Melanocyte of skin (primary cell): ENCODE measurements at places on chromosomes 5 and 9. TPM values are rescaled to one million over a fixed set of nuclear protein-coding genes. Genes with fewer than 3 reads are reported as not detected.

The AKNA gene
- 11.0 and 11.7 TPM in 2 replicates for total RNA-seq

The KIF12 gene
- under 0.01 TPM in 1 of 2 replicates, not detected in the other for total RNA-seq

The LOX gene
- 5.0 and 9.3 TPM in 2 replicates for total RNA-seq

The IL17B gene
- not detected in 2 replicates for total RNA-seq

The ADRA1B gene
- 5.8 and 9.3 TPM in 2 replicates for total RNA-seq

The LECT2 gene
- not detected in 2 replicates for total RNA-seq

The TRIP13 gene
- total RNA-seq: 11.3 and 20.0 TPM in 2 replicates

The IFNE gene
- under 0.01 TPM in 1 of 2 replicates, not detected in the other for total RNA-seq

The FOXI1 gene
- total RNA-seq: not detected in 2 replicates

The PIP5KL1 gene
- total RNA-seq: 0.33 TPM in 1 of 2 replicates, not detected in the other

The NR6A1 gene
- total RNA-seq: 2.7 and 4.0 TPM in 2 replicates

The DND1 gene
- 0.34 and 0.36 TPM in 2 replicates for total RNA-seq

The SHOC1 gene
- under 0.01 and 0.46 TPM in 2 replicates for total RNA-seq

The DEPDC1B gene
- 7.9 and 8.7 TPM in 2 replicates for total RNA-seq

The MARVELD2 gene
- total RNA-seq: 1.0 and 4.0 TPM in 2 replicates

The CFAP77 gene
- total RNA-seq: not detected in 2 replicates

The VCAN gene
- total RNA-seq: 1.7 and 8.4 TPM in 2 replicates

The PCDHGB2 gene
- 0.46 and 0.67 TPM in 2 replicates for total RNA-seq

The ANKRD20A1 gene
- total RNA-seq: 1.1 TPM in 1 of 2 replicates, not detected in the other

The NIPSNAP3A gene
- 31.0 and 35.5 TPM in 2 replicates for total RNA-seq

The CEP72 gene
- total RNA-seq: 10.9 and 25.8 TPM in 2 replicates

The KIF4B gene
- total RNA-seq: under 0.01 TPM in 1 of 2 replicates, not detected in the other

The NUTM2F gene
- not detected in 2 replicates for total RNA-seq

The ZNF366 gene
- total RNA-seq: 0.33 and 0.62 TPM in 2 replicates

The PCDHGA3 gene
- 0.46 and 0.67 TPM in 2 replicates for total RNA-seq

The ANXA2R gene
- 0.46 and 0.67 TPM in 2 replicates for total RNA-seq

The ENTPD2 gene
- not detected in 2 replicates for total RNA-seq

The NOXA1 gene
- total RNA-seq: 0.36 and 0.69 TPM in 2 replicates

The IFNA2 gene
- total RNA-seq: not detected in 2 replicates

The LCN9 gene
- not detected in 2 replicates for total RNA-seq

The PCAT7 gene
- under 0.01 TPM in 1 of 2 replicates, not detected in the other for total RNA-seq

The ALDH1A1 gene
- total RNA-seq: 18.2 and 33.1 TPM in 2 replicates
